ENCODE measurements at places on chromosomes 4 and X. TPM values are rescaled to one million over a fixed set of nuclear protein-coding genes. Genes with fewer than 3 reads are reported as not detected.

GRCh38 chr4:112771-113170, 11.5 kb upstream of the ZNF718 start:
- DNase-seq, result no peak
- H3K27me3 ChIP-seq, result peaks cover 10% of the 10 kb centered on the region
- no peaks in the 10 kb centered on the region for H3K4me1 ChIP-seq

DNA sequence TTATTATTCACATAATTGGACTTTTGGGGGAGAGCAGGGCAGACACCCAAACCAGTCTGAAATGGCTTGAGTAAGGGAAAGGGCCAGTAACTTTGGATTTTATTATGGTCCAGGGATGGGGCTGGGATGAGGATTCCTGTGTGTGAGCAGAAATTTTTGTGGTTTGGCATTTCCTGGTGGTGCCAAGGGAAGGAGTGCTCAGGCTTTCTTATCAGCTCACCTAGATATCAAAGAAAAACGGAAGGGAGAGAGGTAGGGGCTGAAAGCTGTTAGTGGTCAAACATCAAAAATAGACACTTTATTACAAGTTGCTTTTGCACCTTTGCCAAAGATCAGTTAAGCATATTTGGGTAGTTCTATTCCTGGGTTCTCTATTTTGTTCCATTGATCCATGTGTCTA, 128.5 kb upstream of the DIPK2B start:
- H3K4me1 ChIP-seq, result no peaks in the 10 kb centered on the region
- no peaks in the 10 kb centered on the region for H3K36me3 ChIP-seq
- DNase-seq, result no peak
- H3K27me3 ChIP-seq, result no peaks in the 10 kb centered on the region
- H3K27ac ChIP-seq, result no peak overlapping the region
- H3K4me3 ChIP-seq, result no peak overlapping the region

DNA sequence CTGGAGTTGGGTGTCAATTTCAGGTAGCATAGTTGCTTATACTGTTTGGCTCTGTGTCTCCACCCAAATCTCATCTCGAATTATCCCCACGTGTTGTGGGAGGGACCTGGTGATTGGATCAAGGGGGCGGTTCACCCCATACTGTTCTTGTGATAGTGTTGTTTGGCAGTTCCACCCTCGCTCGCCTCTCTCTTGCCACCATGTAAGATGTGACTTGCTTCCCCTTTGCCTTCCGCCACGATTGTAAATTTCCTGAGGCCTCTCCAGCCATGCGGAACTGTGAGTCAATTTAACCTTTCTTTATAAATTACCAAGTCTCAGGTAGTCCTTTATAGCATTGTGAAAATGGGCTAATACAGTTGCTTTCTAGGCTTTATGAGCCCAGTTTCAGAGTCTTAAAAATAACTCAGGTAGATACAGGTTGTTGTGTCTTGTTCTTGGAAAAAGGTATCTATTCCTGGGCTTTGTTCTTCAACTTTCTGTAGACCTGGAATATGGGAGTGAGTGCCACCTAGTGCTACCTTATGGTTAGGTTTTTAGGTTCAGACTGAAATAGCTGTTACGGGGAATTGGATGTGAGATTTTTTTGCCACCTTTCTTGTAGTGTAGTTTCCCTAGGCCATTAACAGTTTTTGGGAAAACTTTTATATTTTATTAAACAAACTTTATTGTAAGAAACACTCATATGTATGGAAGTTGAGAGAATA, 15.6 kb downstream of the PGK1 start:
- no peaks in the 10 kb centered on the region for H3K4me1 ChIP-seq
- H3K27ac ChIP-seq, result no peak overlapping the region
- H3K4me3 ChIP-seq, result no peak overlapping the region
- H3K36me3 ChIP-seq, result peaks cover 14% of the 10 kb centered on the region

- no peak overlapping the region for H3K27ac ChIP-seq
- no peaks in the 10 kb centered on the region for H3K4me1 ChIP-seq
- DNase-seq, result no peak
- H3K36me3 ChIP-seq, result no peaks in the 10 kb centered on the region
- no peak overlapping the region for H3K4me3 ChIP-seq
- H3K27me3 ChIP-seq, result no peaks in the 10 kb centered on the region
Measured at GRCh38 chrX:116749943-116750342, 287.2 kb upstream of the CT83 start.

- H3K36me3 ChIP-seq, result no peaks in the 10 kb centered on the region
Measured at GRCh38 chrX:70960730-70961129, 29.8 kb upstream of the SLC7A3 start.

GRCh38 chr4:126242679-126243390, 928.1 kb downstream of the FAT4 start:
- no peak overlapping the region for H3K4me3 ChIP-seq
- no peaks in the 10 kb centered on the region for H3K4me1 ChIP-seq
- no peak for DNase-seq

- no peaks in the 10 kb centered on the region for H3K4me1 ChIP-seq
- H3K4me3 ChIP-seq, result no peak overlapping the region
- H3K36me3 ChIP-seq, result no peaks in the 10 kb centered on the region
- no peaks in the 10 kb centered on the region for H3K27me3 ChIP-seq
- DNase-seq, result no peak
- no peak overlapping the region for H3K27ac ChIP-seq
Measured at GRCh38 chr4:74320559-74321118, 12.4 kb downstream of the EPGN start.

Gene ASMT
- not detected for total RNA-seq

Gene FMR1NB
- not detected for total RNA-seq

DNA sequence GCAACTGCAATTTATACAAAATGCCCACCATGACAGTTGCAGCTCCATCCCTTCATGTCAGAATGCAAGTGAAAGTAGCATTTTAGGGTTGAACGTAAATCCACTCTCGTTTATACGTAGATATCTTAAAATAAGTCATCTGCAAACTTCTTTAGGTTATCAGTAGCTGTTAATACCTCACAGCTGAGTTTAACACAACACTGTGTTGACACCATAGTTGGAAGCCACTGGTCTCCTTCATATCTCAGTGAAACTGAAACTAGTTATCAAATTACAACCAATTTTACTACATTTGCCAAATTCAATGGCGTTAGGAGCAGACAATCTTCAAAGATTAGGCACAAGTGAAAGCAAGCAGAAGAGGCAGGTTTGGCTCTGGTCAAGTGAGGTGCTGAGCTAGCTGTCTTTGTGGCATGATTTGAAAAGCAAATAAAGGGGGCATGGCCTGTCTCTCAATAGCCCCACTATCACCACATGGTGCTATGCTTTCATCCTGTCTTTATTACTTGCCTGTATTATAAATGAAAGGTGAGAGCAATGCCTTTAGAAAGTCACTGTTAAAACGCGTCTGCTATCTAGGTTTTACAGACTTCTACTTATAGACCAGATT, 12.3 kb downstream of the PPP3CA start:
- no peak overlapping the region for H3K4me3 ChIP-seq
- no peaks in the 10 kb centered on the region for H3K4me1 ChIP-seq
- no peak for DNase-seq
- H3K27ac ChIP-seq, result no peak overlapping the region
- no peaks in the 10 kb centered on the region for H3K36me3 ChIP-seq

Gene KLKB1
- 0.89 TPM for total RNA-seq

Gene FBXW7
- 36.8 TPM for total RNA-seq

- H3K4me3 ChIP-seq, result no peak overlapping the region
- DNase-seq, result no peak
- H3K27ac ChIP-seq, result no peak overlapping the region
- no peaks in the 10 kb centered on the region for H3K27me3 ChIP-seq
Measured at GRCh38 chrX:38371641-38372040, 19.2 kb downstream of the OTC start.

Gene SYTL5
- total RNA-seq, result 1.0 TPM

Gene SSX4B
- total RNA-seq, result not detected

- no peaks in the 10 kb centered on the region for H3K27me3 ChIP-seq
- no peak overlapping the region for H3K27ac ChIP-seq
- DNase-seq, result peak; percentile 89
- no peaks in the 10 kb centered on the region for H3K36me3 ChIP-seq
Measured at GRCh38 chrX:131792356-131792749, 230.7 kb upstream of the STK26 start.

- no peaks in the 10 kb centered on the region for H3K4me1 ChIP-seq
- no peaks in the 10 kb centered on the region for H3K27me3 ChIP-seq
- no peak overlapping the region for H3K27ac ChIP-seq
- H3K4me3 ChIP-seq, result no peak overlapping the region
- DNase-seq, result no peak
Measured at GRCh38 chr4:123390846-123391456, 5.6 kb upstream of the SPRY1 start.

GRCh38 chr4:3407171-3407771, 34.5 kb upstream of the HGFAC start:
- peaks cover 3% of the 10 kb centered on the region for H3K4me1 ChIP-seq
- no peak overlapping the region for H3K27ac ChIP-seq
- H3K27me3 ChIP-seq, result no peaks in the 10 kb centered on the region
- H3K4me3 ChIP-seq, result no peak overlapping the region
- DNase-seq, result no peak

- H3K27ac ChIP-seq, result no peak overlapping the region
- no peaks in the 10 kb centered on the region for H3K4me1 ChIP-seq
- no peaks in the 10 kb centered on the region for H3K36me3 ChIP-seq
- DNase-seq, result no peak
Measured at GRCh38 chr4:150368667-150369066, 213.3 kb upstream of the MAB21L2 start.

DNA sequence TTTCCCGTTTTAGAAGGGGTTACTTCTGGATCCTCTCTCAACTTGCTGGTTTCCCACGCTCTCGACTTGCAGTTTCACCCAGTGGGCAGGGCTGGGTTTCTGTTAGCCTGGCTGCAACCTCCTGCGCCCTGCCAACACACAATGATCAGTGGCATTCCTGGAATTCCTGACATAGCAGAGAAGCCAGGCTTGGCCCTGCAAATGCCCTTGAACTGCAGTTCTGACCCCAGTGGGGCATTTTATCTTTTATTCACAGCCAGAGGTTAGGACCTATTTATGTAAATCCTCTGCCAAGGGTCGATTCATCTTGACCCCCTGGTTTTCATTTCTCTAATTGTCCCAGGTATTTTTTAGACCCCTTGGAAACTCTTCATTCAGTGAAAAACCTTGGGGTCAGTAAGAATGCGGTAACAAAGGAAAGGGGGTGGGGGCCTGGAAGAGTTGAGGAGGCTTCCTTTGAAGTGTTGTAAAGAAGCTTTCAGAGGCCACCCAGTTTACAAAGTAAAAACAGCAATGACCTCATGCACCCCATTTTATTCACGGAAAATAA, 217.6 kb downstream of the ZNF674 start:
- H3K4me1 ChIP-seq, result no peaks in the 10 kb centered on the region
- H3K4me3 ChIP-seq, result peak overlapping the region; percentile 24
- H3K27me3 ChIP-seq, result no peaks in the 10 kb centered on the region
- H3K36me3 ChIP-seq, result no peaks in the 10 kb centered on the region
- no peak overlapping the region for H3K27ac ChIP-seq
- DNase-seq, result no peak

GRCh38 chrX:20665481-20665880, 398.8 kb upstream of the RPS6KA3 start:
- H3K27me3 ChIP-seq, result no peaks in the 10 kb centered on the region
- no peaks in the 10 kb centered on the region for H3K36me3 ChIP-seq
- H3K4me3 ChIP-seq, result no peak overlapping the region
- H3K4me1 ChIP-seq, result no peaks in the 10 kb centered on the region
- H3K27ac ChIP-seq, result no peak overlapping the region

Gene NR3C2
- 24.7 TPM for total RNA-seq

Gene HPSE
- total RNA-seq, result 9.1 TPM

- H3K4me3 ChIP-seq, result no peak overlapping the region
- H3K36me3 ChIP-seq, result no peaks in the 10 kb centered on the region
- H3K27ac ChIP-seq, result no peak overlapping the region
- H3K4me1 ChIP-seq, result peaks cover 5% of the 10 kb centered on the region
Measured at GRCh38 chr4:98566361-98567008, 91.9 kb downstream of the TSPAN5 start.

DNA sequence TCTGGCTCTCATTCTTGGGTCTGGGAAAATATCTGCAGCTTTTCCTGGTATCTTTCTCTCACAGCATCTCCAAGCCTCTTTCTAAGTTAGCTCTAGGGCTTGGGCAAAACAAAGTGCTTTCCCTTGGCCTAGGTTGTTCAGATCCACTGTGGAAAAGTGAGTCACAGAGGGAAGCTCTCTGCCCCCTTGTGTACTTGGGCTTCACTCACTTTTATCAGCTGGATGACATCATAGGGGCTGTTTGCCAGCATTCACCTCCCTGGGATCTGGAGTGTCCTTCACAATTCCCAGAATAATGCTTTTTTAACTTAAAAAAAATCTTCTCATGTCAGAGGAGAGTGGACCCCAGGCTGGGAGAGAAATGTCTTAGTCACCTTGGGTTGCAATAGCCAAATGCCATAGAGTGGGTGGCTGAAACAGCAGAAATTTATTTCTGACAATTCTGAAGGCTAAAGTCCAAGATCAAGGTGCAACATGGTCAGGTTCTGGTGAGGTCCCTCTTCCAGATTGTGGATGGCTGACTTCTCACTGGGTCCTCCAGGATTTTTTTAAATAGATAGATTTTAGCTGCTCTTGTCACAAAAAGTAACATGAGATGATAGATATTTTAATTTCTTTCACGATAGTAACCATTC, 247.8 kb downstream of the SH2D1A start:
- H3K27ac ChIP-seq, result no peak overlapping the region
- DNase-seq, result no peak
- no peaks in the 10 kb centered on the region for H3K4me1 ChIP-seq

- H3K4me3 ChIP-seq, result no peak overlapping the region
- H3K27me3 ChIP-seq, result no peaks in the 10 kb centered on the region
- no peaks in the 10 kb centered on the region for H3K36me3 ChIP-seq
- DNase-seq, result peak; percentile 69
Measured at GRCh38 chr4:8050555-8051206, 107.9 kb downstream of the ABLIM2 start.

Gene H2AZ1
- total RNA-seq, result 63.8 TPM

GRCh38 chr4:158863296-158863695, 94.5 kb downstream of the FNIP2 start:
- H3K27me3 ChIP-seq, result no peaks in the 10 kb centered on the region
- peaks cover 22% of the 10 kb centered on the region for H3K36me3 ChIP-seq
- no peak overlapping the region for H3K4me3 ChIP-seq
- no peak for DNase-seq
- H3K27ac ChIP-seq, result no peak overlapping the region

Gene SHROOM2
- 22.9 TPM for total RNA-seq

DNA sequence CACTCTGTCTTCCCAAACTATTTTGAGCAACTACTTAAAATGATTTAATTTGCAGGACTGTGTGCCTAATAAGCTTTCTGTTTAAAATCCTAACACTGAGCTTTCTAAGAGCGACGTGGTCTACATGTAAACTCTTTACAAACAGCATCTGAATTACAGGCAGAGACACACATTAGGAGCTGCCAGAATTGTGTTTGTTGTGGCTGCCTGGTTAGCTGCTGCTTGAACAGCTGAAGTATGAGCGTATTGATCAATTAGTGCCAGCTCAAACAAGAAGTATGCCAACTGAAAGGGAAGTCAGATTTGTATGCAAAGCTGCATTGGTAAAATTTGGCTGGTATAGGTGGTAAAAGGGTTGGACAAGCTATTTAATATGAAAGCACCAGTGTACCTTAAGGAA, 384.4 kb downstream of the PCDH7 start:
- no peaks in the 10 kb centered on the region for H3K27me3 ChIP-seq
- no peak overlapping the region for H3K4me3 ChIP-seq
- no peak overlapping the region for H3K27ac ChIP-seq
- H3K36me3 ChIP-seq, result no peaks in the 10 kb centered on the region
- no peak for DNase-seq
- no peaks in the 10 kb centered on the region for H3K4me1 ChIP-seq

GRCh38 chrX:49030283-49030682, 12.9 kb downstream of the TFE3 start:
- no peak overlapping the region for H3K4me3 ChIP-seq
- H3K36me3 ChIP-seq, result peaks cover 11% of the 10 kb centered on the region
- no peaks in the 10 kb centered on the region for H3K27me3 ChIP-seq

Gene STK26
- total RNA-seq, result 2.9 TPM

Gene POLN
- total RNA-seq, result 1.1 TPM

Data from upper lobe of left lung (tissue), 6 donors.